ENCODE measurements at places on chromosomes 5 and 9. TPM values are rescaled to one million over a fixed set of nuclear protein-coding genes. Genes with fewer than 3 reads are reported as not detected.

GRCh38 chr9:136678624-136679023 is 8.6 kb downstream of the AGPAT2 start:
- DNase-seq = no peak

- no peak for DNase-seq
These were observed 66.9 kb upstream of the GLIS3 start for GRCh38 chr9:4366591-4367330.

- DNase-seq = no peak
These were observed 153.5 kb downstream of the PRELID2 start for GRCh38 chr5:145681686-145682085.

- DNase-seq = no peak
These were observed 986 bp downstream of the PLPP1 start for GRCh38 chr5:55533521-55534435.

DNA sequence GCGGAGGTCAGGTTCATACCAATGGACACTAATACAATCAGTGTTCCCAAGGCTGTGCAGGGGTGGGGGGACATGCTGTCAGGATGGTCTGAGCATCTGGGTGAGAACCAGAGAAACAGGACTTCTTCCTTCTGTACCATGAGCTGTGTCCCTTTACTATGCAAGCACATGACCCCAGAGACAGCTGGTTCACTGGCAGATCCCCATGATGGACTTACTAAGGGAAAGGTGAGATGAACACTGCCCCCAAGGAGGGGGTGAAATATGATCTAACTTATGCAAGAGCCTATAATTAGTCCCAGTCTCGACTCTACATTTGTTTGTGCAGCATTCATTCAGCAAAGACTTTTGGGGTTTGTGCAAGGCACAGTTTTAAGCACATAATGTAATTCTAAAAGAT is 91.4 kb downstream of the LIFR start:
- no peak for DNase-seq

DNA sequence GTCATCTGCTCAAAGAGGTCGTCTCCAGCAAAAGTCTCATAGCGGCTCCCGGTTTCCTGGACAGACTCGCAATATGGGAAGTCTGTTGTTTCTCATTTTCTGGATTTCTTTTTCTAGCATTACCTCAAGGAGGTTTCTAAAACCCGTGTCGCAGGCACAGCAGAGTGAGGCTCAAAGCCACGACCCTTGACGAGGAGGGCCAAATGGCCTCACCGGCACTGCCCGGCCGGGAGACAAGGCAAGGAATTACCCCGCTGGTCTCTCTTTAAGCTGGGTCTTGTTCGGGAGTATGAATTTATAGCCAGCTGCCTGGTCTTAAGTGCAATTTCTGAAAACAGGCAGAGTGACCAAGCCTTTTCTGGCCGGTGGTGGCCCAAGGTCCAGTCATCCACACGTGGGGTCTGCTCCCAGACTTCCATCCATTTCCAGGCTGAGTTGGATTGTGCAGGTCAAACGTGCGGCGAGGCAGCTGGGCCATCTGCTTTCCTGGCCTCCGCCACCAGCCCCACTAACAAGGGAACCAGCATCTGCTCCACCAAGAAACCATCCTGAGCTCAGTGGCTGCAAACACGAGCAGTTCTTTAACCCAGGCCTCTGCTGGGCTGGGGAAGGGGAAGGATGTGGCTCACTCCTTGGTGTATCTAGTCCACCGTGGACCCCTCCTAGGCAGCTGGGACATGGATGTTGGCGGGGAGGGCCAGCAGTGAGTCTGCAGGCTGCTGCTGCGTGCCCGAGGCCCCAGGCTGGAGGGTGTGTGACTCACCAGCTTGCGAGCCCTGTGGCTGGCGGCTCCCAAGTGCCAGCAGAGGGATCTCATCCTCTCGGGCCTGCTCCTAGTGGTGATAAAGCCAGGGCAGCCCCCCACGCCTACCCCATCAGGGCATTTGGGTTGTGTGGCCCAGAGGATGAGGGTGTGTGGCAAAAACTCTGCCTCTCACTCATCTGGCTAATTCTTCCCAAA is 55.6 kb upstream of the COL5A1 start:
- no peak for DNase-seq

DNA sequence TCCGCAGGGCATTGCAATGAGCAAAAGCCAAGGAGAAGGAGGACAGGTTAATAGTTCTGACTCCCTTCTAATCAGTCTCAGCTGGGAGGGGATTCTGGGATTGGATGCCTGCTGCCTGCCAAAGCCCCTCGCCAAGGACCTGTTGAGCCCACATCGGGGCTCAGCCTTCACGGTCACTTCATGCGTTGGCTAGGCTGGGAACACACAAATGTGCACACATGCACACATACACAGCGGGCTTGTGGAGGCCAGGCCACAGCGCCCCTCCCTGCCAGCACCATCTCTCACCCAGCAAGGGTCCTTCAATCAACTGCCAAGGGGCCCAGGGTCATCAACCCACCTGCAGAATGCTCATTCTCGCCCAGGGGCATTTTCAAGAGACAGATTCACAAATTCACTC is 113.9 kb downstream of the C5orf15 start:
- no peak for DNase-seq

DNA sequence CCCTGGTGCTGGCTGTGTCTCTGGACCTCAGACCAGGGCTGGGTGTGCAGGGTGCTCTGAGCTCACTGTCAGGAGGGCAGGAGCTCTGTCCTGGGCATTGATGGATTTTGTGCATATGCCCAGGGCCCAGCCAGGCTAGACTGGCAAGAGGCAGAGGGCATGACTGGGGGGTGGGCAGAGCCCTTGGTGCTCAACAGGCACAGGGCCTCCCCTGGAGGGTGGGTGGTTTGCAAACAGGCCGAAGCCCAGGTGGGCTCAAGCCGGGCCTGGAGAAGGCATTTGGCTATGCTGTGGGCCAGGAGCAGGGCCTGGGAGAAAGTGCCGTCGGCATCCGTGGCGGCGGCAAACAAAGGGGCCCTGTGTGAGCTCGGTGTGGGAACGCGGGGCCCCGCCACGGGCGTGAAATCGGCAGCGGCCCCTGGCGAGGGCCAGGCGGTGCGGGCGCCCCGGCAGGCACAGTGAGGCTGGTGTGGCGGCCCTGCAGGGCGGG is 1.9 kb upstream of the NRARP start:
- no peak for DNase-seq

- DNase-seq = no peak
These were observed 172.7 kb upstream of the RIOK2 start for GRCh38 chr5:97355775-97356174.

DNA sequence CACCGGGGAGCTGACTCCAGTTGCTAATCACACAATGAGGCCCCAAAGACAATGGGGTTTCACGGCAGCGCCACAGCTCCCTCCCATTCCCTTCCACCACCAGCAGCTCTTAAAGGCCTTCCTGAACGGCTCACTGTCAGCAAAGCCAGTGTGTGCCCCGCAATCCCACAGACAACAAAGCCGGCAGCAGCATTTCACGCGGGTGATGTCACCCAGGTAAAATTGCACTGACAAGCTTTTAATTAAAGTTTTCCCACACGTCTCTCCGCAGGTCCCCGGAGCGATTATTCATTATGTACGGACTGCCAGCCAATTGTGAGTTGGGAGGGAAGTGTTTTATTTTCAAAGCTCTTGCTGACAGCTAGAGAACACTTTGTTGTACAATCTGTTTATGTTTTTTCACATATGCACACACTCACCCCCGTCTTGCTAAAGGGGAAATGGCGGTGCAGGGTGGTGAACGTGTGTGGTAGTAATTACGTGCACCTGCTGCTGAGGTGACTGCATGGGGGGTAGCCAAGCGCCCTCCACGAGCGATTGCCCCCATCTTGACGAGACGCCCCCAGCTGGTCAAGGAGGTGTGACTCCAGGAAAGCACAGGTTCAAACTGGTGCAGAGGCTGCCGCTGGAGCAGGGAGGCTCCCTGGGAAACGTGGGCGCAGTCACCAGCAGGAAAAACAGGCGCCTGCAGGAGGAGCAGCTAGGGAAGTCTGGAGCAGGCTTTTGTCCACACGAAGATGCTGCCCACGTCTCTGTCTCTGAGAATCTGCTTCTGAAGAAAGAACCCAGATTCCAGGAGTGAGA is 65.0 kb downstream of the IRX2 start:
- DNase-seq = no peak

Gene WDR38
- not detected for total RNA-seq

Gene SLC25A2
- 0.69 TPM for total RNA-seq

Gene PCDHA11
- total RNA-seq = 1.6 TPM

Gene ORM1
- total RNA-seq = 0.53 TPM

Gene PRSS3
- total RNA-seq = not detected

Gene IFNK
- total RNA-seq = not detected

Gene IL31RA
- 0.26 TPM for total RNA-seq
